AG10803 (cell line): ENCODE measurements at places on chromosomes 4 and X.

DNA sequence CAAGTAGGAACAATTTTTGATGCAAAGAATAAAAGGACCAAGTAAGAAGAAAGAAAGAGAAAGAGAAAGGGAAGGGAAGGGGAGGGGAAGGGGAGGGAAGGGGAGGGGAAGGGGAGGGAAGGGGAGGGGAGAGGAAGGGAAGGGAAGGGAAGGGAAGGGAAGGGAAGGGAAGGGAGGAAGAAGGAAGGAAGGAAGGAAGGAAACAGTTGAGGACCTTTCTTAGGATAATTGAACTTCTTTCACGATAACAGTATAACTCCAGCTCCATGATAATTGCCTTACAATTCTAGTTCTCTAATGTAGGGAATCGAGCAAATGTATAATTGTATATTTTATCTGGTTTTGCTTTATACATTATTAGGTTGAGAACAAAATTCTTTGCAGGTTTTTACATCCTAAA lies 556.2 kb upstream of the PCDH10 start:
- no peak for DNase-seq

- no peak for DNase-seq
Measured at GRCh38 chrX:71052721-71053120, 15.4 kb downstream of the SNX12 start.

DNA sequence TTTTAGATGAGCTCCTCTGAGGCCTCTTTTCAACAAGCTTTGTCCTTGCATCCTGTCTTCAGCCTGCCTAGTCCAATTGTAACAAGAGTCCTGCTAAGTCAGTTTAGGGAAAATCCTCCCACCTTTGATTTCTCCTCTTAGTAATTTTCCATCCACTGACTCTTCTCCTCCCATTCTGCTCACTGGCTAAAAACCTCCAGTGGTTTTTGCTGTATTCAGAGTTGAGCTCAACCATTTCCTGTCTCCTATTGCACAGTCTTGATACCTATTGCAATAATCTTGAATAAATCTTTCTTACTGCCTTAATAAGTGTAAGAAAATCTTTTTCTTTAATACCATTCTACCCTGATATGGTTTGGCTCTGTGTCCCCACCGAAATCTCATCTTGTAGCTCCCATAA lies 117.8 kb upstream of the ENPP6 start:
- no peak for DNase-seq

- DNase-seq, result no peak
Measured at GRCh38 chr4:15068298-15068697, 66.0 kb downstream of the CPEB2 start.
